Activated CD8-positive, alpha-beta T cell treated with anti-CD3 and anti-CD28 coated beads, Interleukin-2, amount 10 ng/mL, durations not matched to agents 7 days and 5 days (primary cell): ENCODE measurements at places on chromosomes 16 and 17. TPM values are rescaled to one million over a fixed set of nuclear protein-coding genes. Genes with fewer than 3 reads are reported as not detected.

DNA sequence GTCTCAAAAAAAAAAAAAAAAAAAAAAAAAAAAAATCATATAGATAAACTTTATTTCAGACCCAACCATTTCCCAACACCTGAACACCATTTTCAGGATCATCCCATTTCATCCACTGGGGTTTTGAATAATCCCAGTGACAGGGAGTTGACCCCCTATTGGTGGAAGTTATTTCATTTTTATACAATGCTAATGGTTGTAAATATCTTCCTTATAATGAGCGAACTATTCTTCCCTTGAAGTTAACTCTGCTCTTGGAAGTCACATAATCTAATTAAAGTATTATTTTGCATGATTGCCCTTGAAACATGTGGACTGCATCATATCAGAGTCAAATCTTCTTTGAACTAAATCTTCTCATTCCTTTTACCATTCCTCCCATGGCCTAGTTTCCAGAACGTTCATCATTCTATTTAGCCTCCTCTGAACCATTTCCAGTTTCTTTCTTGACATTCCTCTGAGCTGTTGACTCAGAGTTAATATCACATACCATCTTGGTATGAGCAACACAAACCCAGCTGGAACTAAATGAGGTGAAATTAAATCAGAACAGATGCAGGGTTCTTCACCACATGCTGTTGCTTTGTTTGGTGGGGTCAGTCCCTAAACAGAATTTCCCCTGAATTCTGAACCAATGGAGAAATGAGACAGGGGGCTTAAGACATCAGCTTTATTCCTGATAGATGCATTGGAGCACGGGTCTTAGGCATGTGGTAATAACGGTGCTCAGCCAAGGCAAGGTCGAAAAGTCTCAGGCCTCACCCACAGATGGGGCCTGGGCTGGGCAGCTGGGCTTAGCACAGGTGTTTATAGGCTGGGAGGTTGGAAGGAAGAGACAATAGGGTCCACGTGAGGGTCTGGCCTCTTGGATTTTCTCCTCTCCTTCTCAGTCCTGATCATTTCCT lies 8.9 kb downstream of the HSD17B2 start:
- no peaks in the 10 kb centered on the region for H3K36me3 ChIP-seq
- H3K4me1 ChIP-seq, result no peaks in the 10 kb centered on the region
- DNase-seq, result no peak
- H3K27me3 ChIP-seq, result peaks cover 27% of the 10 kb centered on the region
- no peak overlapping the region for H3K27ac ChIP-seq
- no peak overlapping the region for H3K4me3 ChIP-seq

G6PC1 gene
- total RNA-seq, result not detected

TP53TG3F gene
- total RNA-seq, result not detected

DNA sequence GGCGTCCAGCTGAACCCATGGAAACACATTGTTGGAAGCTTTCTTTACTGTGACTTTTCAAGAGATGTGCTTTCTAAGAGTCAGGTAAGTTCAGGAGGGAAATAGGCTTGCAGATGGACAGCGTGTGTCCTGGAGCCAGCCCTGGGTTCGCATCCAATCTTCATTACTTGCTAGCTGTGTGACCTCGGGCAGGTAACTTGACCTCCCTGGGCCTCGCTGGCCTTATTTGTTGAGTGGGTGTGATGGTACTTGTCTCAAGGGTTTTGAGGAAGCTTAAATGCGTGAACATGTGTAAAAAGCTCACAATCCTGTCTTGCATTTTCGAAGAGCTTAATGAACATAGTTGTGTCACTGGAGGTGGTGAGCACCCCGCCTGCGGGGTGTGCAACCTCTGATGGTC lies 11.8 kb downstream of the ADGRG1 start:
- H3K4me3 ChIP-seq, result no peak overlapping the region
- H3K36me3 ChIP-seq, result no peaks in the 10 kb centered on the region
- peaks cover 11% of the 10 kb centered on the region for H3K27me3 ChIP-seq
- peaks cover 6% of the 10 kb centered on the region for H3K4me1 ChIP-seq
- no peak overlapping the region for H3K27ac ChIP-seq

DNA sequence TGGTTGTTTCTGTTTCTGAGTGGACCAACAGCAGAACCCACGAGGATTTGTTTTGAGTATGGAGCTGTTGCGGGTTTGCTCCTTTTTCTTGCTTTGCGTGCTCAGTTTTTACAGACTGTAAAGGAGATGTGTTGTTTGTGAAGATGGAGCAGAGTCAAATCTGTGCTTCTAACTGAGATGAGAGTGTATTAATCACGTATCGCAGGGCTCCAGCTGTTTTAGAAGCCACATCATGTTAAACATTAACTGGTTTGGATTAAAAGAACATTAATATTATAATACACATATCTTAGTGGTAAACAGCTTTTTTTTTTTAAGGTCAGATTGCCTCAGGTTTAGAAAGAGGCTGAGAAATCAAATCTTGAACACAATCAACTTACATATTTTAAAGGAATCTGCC lies 69.4 kb downstream of the YPEL2 start:
- no peak overlapping the region for H3K27ac ChIP-seq
- no peaks in the 10 kb centered on the region for H3K27me3 ChIP-seq
- no peak overlapping the region for H3K4me3 ChIP-seq
- DNase-seq, result no peak
- H3K4me1 ChIP-seq, result peaks cover 5% of the 10 kb centered on the region

DNA sequence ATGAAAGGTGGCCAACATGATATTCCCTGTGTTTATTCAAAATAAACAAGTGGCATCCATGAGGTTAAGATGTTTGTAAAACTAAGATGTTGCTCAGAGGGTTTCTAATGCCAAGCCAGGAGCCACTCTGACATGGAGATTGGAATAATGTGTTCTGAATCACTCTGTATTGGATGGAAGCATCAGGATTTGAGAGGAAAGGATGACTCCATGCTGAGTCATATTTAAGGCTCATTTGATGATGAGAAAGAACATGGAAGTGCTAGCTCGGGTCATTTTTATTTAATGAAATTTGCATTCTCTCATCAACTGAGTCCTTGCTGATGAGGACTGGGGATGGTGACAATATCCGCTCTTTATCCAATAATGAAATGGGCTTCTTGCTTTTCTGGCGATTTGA lies 6.2 kb downstream of the VAT1L start:
- DNase-seq, result no peak
- no peaks in the 10 kb centered on the region for H3K4me1 ChIP-seq
- no peak overlapping the region for H3K4me3 ChIP-seq
- no peak overlapping the region for H3K27ac ChIP-seq
- no peaks in the 10 kb centered on the region for H3K36me3 ChIP-seq

PDIA2 gene
- not detected for total RNA-seq

GRCh38 chr16:83738923-83739503 lies 68.8 kb upstream of the HSBP1 start:
- no peaks in the 10 kb centered on the region for H3K4me1 ChIP-seq
- no peak for DNase-seq
- H3K27ac ChIP-seq, result no peak overlapping the region
- peaks cover 3% of the 10 kb centered on the region for H3K27me3 ChIP-seq
- H3K36me3 ChIP-seq, result no peaks in the 10 kb centered on the region

NTN1 gene
- total RNA-seq, result not detected

CDH11 gene
- not detected for total RNA-seq

GRCh38 chr16:80656711-80657150 lies 115.9 kb downstream of the DYNLRB2 start:
- peaks cover 2% of the 10 kb centered on the region for H3K27me3 ChIP-seq
- DNase-seq, result peak; percentile 41
- H3K27ac ChIP-seq, result peak overlapping the region; percentile 88
- H3K4me3 ChIP-seq, result peak overlapping the region; percentile 73
- peaks cover 29% of the 10 kb centered on the region for H3K4me1 ChIP-seq

GRCh38 chr16:84740596-84741116 lies 40.9 kb downstream of the USP10 start:
- H3K27ac ChIP-seq, result no peak overlapping the region
- DNase-seq, result no peak
- H3K4me3 ChIP-seq, result no peak overlapping the region
- H3K36me3 ChIP-seq, result peaks cover 33% of the 10 kb centered on the region
- no peaks in the 10 kb centered on the region for H3K27me3 ChIP-seq

DNA sequence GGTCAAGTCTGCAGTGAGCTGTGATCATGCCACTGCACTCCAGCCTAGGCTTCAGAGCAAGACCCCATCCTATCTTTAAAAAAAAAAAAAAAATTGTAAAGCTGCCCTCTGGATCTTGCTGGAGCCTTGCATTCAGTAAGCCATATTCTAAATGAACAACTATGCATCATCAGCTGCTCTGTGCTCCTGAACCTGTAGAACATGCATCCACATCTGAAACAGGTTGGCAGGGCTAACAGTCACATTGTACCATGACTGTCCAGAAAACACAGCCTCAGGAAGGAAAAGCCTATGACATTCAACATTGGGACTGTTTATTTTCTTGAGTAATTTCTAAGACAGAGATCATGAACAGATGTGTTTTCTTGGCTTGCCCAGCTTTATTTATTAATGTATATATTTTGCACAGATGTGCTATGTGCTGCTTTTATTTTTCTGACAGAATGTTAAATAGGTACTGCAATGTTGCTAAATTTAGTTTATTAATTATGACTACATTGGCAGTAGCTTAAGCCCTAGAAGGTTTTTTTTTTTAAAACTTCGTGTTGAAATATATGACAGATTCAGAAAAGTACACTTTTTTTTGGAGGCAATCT lies 19.8 kb downstream of the ACSF2 start:
- H3K27ac ChIP-seq, result no peak overlapping the region
- no peak for DNase-seq
- no peaks in the 10 kb centered on the region for H3K4me1 ChIP-seq
- H3K27me3 ChIP-seq, result no peaks in the 10 kb centered on the region
- no peaks in the 10 kb centered on the region for H3K36me3 ChIP-seq
- no peak overlapping the region for H3K4me3 ChIP-seq
